ENCODE measurements at places on chromosomes 12 and 14. TPM values are rescaled to one million over a fixed set of nuclear protein-coding genes. Genes with fewer than 3 reads are reported as not detected.

TMEM63C gene
- under 0.01 TPM for total RNA-seq

DEGS2 gene
- total RNA-seq: 0.28 TPM

TMTC1 gene
- total RNA-seq: 18.8 TPM

COX6A1 gene
- 777 TPM for total RNA-seq

AQP6 gene
- total RNA-seq: under 0.01 TPM

NDRG2 gene
- total RNA-seq: 0.38 TPM

EIF2S3B gene
- 0.85 TPM for total RNA-seq

ETV6 gene
- 2.5 TPM for total RNA-seq
